Astrocyte (in vitro differentiated cells and primary cell): ENCODE measurements at places on chromosomes 4 and X. TPM values are rescaled to one million over a fixed set of nuclear protein-coding genes. Genes with fewer than 3 reads are reported as not detected.

The PGAM4 gene
- 0.32 TPM in 1 of 2 replicates, not detected in the other for total RNA-seq

DNA sequence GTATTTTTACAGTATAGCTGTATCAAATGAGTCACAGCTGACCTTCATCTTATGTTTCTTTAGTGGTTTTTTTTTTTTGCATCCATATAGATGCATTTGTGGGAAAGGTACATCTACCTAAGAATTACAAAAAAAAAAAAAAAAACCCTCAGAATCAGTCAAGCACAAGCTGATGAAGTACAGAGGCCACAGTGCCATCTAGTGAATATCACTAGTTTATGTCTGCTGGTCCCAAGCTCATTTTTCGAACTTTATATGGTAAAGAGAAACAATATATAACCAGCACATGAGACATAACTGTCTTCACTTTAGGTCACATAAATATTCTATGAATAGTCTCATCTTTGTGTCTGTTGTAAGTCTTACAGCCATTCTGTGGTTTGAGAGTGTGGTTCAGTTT, 220.1 kb downstream of the DLG3 start:
- no peaks in the 10 kb centered on the region for H3K36me3 ChIP-seq
- peaks cover 6% of the 10 kb centered on the region for H3K27me3 ChIP-seq
- no peak overlapping the region for H3K27ac ChIP-seq
- peak; percentile 2 for DNase-seq

- no peak for DNase-seq
- no peaks in the 10 kb centered on the region for H3K4me1 ChIP-seq
- H3K27ac ChIP-seq = no peak overlapping the region
- H3K4me3 ChIP-seq = no peak overlapping the region
- H3K36me3 ChIP-seq = no peaks in the 10 kb centered on the region
- no peaks in the 10 kb centered on the region for H3K27me3 ChIP-seq
Observed at GRCh38 chrX:9131066-9131465, 97.1 kb upstream of the FAM9B start.

GRCh38 chr4:94466371-94466770, 14.6 kb downstream of the PDLIM5 start:
- H3K27me3 ChIP-seq = no peaks in the 10 kb centered on the region
- no peak for DNase-seq
- H3K36me3 ChIP-seq = peaks cover 6% of the 10 kb centered on the region

- no peak within 1 kb of the TSS for H3K27ac ChIP-seq
- DNase-seq = no peak
- H3K4me3 ChIP-seq = no peak within 1 kb of the TSS
- no peaks in the 10 kb centered on the region for H3K4me1 ChIP-seq
- no peaks in the 10 kb centered on the region for H3K27me3 ChIP-seq
Observed at GRCh38 chrX:19514791-19515614, at the start of gene MAP3K15. Gene MAP3K15, minus strand, starts transcription at chrX:19515508. Its CDS starts 247 bp downstream, at chrX:19515261.

- DNase-seq = no peak
- H3K27me3 ChIP-seq = no peaks in the 10 kb centered on the region
- H3K36me3 ChIP-seq = no peaks in the 10 kb centered on the region
- no peak overlapping the region for H3K4me3 ChIP-seq
Observed at GRCh38 chr4:16236402-16237023, 10.2 kb upstream of the TAPT1 start.
